IMR-90 (cell line): ENCODE measurements at places on chromosomes 1 and 21. TPM values are rescaled to one million over a fixed set of nuclear protein-coding genes. Genes with fewer than 3 reads are reported as not detected.

DNA sequence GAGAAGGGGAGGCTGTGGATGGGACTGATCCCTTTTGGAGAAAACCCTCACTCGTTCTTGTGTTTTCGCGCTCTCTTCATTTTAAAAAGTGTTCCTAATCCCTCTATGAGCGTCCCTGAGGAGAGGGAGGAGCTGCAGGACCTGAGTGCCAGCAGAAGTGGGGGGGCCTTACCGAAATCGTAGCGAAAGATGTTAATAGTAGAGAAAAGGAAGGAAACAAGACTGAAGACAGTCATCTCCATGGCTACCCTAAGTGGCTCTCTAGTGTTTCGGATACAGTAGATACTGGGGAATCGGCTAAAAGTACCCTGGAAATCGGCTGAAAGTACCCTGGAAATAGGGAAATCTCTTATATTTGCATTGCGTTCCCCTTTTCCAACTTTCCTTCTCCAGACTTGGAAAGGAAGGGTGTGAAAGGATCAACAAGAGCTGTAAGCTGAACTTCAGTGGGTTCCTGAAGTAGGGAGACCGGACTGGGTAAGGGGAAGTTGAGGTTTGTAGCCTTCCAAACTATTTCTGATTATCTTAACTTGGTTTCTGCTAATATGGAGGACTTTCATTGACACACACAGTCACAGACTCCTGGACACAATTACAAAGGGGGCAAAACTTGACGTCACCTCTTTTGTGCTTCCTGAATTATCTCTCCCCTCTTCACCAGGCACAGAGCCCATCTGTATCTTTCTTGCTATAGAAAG lies 486 bp upstream of the DSTYK start:
- no peak for DNase-seq
- no peaks in the 10 kb centered on the region for H3K4me1 ChIP-seq
- H3K27me3 ChIP-seq, result no peaks in the 10 kb centered on the region

DNA sequence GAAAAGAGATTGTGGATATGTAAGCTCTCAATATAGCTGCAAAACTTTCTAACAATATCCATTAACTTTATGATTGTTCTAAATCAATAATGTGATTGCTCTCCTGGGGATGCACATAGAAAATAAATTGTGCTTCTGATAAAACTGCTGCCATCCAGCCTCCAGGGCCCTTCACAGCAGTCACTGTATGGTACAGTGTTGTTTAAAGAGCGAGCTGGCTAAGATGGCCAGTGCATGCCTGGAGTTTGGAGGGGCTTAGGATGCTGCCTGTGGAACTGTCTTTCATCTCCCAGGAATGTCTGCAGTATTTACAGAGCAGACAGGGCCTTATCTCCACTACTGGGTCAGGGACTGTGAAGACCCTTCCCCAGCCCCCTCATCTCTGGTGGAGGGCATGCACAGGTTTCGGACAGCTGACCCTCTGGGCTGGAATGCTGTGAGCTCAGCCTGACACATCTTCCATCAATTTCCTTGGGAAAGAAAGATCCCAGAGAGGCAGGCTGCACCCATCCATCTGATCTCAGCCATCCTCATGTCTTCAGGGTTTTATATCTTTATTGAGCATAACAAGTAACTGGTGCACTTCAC lies 137.0 kb downstream of the PLPP3 start:
- no peak overlapping the region for H3K4me3 ChIP-seq
- no peaks in the 10 kb centered on the region; the same call in 1 of the 2 replicates for H3K27me3 ChIP-seq
- H3K4me1 ChIP-seq, result peaks cover 6% of the 10 kb centered on the region; the same call in 1 of the 2 replicates
- H3K27ac ChIP-seq, result no peak overlapping the region
- no peaks in the 10 kb centered on the region for H3K36me3 ChIP-seq
- no peak for DNase-seq

DNA sequence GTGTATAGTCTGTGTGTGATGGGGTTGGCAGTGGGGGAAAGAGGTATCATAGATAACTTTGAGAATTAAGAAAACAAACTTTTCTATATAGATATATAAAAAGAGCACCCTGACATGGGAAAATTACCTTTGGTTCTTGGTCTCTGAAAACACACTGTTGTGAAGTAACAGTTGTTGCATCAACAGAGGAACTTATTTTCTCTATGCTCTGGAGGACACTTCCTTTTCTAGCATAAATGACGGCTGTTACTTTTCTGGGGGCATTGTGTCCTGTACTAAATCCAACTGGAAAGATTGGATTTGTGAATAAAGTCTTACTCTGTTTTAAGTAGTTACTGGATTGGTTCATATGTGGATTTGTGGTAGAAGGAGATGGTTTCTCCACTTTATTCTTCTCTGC lies 12.6 kb downstream of the LRIF1 start:
- no peaks in the 10 kb centered on the region for H3K4me1 ChIP-seq
- H3K4me3 ChIP-seq, result no peak overlapping the region
- no peaks in the 10 kb centered on the region for H3K27me3 ChIP-seq
- no peak for DNase-seq

DNA sequence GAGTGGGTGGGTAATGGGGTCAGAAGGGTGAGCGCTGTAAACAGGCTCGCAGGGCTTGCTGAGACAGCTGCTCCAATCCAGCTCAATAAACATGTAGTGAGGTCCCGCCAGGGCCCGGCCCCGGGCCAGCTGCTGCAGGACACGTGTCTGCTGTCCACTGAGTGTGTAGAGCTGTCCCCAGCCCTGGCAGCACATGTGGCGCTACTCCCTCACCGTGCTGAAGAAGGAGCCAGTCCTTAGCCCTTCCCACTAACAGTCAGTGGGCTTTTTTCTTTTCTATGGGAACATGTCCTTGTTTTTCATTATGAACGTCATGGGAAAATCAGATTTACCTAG lies 78.9 kb upstream of the C1orf174 start:
- H3K27me3 ChIP-seq, result no peaks in the 10 kb centered on the region
- no peaks in the 10 kb centered on the region for H3K4me1 ChIP-seq
- DNase-seq, result no peak

GRCh38 chr1:55021942-55022546 lies 17.3 kb upstream of the PCSK9 start:
- DNase-seq, result peak; percentile 88
- no peak overlapping the region for H3K27ac ChIP-seq
- H3K4me1 ChIP-seq, result no peaks in the 10 kb centered on the region
- H3K27me3 ChIP-seq, result peaks cover 29% of the 10 kb centered on the region

DNA sequence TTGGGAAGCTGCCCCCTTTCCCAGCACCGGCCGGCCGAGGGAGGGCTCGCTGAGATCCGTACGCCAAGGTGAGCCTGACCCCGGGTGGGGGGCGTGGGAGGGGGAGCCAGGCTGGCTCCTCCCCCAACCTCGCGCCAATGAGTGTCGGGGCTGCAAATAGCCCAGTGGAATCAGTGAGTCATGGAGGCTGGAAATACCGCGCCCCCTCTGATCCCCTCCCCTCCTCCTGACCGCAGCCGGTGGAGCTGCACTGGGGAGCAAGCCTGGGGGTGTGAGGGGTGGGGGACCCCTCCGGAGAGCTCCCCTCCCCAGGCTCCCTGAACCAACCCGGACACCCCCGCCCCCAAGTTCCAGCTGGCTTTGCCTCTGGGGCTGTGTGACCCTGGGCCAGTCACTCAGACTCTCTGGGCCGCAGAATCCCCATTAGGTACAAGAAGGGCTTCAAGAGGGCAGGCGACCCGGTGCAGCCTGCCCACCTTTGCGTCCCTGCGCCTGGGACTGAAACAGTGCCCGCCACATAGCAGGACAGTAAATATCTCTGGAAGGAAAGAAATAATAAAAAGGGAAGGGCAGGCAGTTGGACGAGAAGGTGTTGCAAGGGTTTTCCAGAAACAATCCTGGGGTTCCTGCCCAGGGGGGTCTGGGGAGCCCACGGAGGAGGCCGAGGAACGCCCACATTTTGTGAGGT lies 4.5 kb downstream of the HSPB7 start:
- H3K36me3 ChIP-seq, result no peaks in the 10 kb centered on the region
- peaks cover 17% of the 10 kb centered on the region for H3K4me1 ChIP-seq
- peak; percentile 70 for DNase-seq
- no peak overlapping the region for H3K27ac ChIP-seq

Gene ELF3
- total RNA-seq, result under 0.01 TPM in 1 of 2 replicates, not detected in the other

Gene MRPL55
- 48.9 TPM in 2 replicates for total RNA-seq
